ENCODE measurements at places on chromosomes 4 and X.
A peak's percentile ranks its signal among the peaks of the same experiment; 100 is the strongest.

DNA sequence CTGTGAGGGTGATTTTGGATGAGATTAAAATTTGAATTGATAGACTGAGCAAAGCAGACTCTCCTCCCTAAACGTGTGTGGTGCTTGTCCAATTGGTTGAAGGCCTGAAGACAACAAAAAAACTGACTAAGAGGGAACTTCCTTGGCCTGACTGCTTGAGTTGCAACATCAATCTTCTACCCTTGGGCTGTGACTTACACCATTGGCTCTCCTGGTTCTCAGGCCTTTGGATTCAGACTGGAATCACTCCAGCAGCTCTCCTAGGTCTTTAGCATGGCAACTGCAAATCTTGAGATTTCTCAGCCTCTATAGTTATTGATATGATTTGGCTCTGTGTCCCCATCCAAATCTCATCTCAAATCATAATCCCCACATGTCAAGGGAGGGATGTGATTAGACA is 49.7 kb upstream of the IGFBP7 start:
- no peak for DNase-seq

GRCh38 chrX:8684201-8684965 is 47.6 kb downstream of the ANOS1 start:
- no peak for DNase-seq

DNA sequence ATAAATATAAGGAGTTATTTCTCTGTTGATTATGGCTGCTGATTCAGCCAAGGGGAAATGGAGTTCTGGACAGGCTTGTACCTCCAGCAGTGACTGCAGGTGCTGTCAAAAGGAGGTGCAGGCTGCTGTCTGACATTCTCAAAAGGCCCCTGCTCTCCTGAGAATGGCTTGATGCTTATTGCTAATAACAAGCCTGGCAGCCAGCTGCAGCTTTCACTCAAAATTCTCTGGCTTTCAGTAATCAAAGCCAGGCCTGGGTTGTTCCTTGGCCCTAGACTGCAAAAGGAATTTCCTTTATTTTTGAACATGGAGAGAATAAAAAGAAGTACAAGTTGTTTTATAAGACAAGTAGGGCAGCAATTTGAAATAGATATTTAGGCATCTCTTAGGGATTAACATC is 575.9 kb downstream of the MID1IP1 start:
- no peak for DNase-seq

- no peak for DNase-seq
These were observed 47.1 kb downstream of the NDST3 start for GRCh38 chr4:118081434-118081833.

DNA sequence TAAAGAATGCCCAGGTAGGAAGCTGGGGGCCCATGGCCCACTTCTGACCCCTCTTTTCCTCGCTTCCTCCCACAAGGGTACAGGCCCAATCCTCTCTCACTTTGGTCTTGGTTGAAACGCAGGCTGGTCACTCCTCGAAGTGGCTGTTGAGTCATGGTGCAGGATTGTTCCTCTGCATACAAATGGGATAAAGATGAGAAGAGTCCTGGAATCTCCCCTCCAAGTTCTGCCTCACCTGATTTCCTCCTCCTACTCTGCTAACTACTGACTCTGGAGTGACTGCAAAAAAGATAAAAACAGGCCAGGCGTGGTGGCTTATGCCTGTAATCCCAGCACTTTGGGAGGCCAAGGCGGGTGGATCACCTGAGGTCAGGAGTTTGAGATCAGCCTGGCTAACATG is 1.7 kb downstream of the WDR45 start:
- DNase-seq: no peak

DNA sequence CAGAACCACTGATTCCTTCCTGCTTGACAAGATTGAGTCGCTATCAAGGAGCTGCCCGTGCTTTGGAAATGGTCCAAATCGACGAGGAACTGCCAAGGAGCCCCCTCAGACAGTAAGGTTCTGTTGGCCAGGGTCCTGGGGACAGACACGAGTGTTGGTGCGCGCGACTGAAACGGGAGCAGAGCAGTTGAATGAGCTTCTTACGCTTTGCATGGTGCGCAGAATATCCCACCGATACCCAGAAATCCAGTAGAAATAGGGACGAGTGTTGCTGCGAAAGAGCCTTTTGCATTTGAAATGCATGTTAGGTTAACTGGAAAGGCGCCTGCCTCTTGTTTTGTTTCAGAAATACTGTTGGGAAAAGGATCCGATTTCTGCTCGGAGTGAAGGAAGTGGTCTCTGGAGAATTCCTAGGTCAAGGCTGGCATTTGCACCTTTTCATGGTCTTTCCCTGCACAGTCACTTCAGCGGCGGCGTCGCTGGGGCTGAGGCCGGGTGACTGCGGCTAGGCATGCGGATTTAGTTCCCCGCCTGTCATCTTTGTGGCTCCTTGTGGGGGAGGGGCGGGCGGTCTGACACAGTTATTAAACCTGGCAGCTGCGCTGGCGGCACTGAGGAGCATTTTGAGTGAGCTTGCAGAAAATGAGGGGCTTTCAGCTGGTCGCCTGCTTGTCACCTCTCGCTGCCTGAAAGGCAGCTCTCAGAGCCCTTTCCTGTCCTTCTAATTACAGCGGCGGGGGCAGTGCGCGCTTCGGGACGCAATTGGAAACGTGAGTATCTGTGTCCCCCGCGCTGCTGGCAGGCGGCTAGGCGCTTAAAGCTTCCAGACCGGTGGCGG is 51.5 kb upstream of the TRIM2 start:
- peak; percentile 57 for DNase-seq

DNA sequence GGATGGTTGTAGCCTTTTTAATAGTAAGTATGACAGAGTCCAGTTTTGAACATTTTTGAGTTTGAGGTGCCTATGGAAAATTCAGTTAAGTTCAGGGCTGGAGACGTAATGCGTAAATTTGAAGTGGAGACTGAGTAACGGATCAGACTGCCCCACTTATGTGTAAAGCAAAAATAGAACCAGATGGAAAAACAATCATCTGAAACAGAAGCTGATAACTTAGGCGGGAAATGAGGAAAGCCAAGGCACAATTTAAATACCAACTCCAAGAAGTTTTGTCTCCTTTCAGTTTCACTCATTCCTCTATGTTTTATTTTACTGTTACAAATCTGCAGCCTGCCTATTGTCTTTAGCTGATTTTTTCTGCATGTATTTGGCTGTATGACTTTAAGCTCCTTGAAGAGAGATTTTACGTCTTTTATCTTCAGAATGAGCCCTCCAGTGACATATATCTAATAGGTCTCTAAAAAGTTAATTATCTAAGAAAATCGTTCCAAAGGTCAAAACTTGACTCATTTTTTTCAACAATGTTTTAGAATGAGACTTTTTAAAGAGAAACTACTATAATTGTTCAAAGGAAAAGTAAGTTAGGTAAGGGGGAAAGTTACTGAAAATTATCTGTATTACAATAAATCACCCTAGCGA is 1.1 kb downstream of the SGCB start:
- DNase-seq: no peak

DNA sequence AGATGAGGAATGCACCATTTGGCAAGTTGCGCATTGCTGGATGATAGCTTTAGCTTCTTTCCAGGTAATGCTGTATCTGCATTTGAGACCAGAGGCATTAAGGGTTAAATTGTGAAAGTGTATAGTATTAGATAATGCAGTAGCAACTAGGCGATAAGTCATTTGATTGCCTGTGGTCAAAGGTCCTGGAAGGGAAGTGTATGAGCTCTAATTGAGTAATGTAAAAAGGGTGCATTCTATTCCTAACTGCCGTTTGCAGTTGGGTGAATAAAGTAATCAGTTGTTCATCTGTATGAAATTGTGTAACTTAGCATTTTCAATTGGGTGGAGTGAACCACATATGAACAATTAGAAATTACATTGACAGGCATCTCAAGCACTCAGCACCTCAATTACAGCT is 54.5 kb upstream of the WDR1 start:
- DNase-seq: no peak

DNA sequence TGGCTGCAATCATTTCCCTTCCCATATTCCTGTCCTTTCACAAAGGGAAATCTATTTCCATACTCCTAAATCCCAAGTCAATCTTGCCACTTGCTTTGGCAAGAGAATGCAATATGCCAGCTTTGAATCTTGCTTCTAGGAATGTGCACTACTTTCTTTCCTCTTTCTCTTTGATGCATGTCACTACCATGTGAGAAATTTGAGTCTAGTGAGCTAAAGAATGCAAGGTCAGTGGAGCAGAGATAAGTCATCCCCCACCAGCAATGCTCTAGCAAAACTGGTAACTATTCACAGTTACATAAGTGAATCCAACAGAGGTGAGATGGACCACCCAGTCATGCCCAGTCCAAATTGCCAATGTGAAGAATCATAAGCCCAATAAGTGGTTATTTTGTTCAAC is 910.4 kb downstream of the RAB28 start:
- DNase-seq: no peak

Data from T-helper 9 cell (primary cell).